ENCODE measurements at places on chromosomes 6 and 20. TPM values are rescaled to one million over a fixed set of nuclear protein-coding genes. Genes with fewer than 3 reads are reported as not detected.

The OXT gene
- total RNA-seq = not detected

The PRSS35 gene
- not detected for total RNA-seq

The CFB gene
- total RNA-seq = 0.22 TPM

The SPATA25 gene
- 1.1 TPM for total RNA-seq

The C2 gene
- 0.17 TPM for total RNA-seq

All from dermis lymphatic vessel endothelial cell (primary cell).